Effector memory CD8-positive, alpha-beta T cell (primary cell): ENCODE measurements at places on chromosomes 6 and 20.

GRCh38 chr6:145003145-145003544 lies 718.0 kb downstream of the UTRN start:
- DNase-seq, result no peak

GRCh38 chr6:85126485-85127167 lies 323.3 kb upstream of the NT5E start:
- no peak for DNase-seq

DNA sequence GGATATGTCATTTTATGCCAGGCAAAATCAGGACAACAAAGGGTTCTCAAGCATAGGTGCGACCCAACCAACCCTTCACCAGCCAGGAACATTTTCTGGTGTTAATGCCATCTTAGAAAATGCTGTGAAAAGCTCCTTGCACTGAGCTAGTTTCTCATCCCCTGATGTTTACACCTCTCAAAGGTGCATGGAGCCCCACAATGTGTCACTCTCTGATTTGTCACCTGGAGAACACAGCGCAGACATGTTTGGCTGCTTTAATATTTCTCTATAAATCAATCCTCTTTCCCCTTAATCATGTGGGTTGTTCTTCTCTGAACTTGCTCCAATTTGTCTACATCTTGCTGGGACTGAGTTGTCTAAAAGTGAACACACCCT lies 244.3 kb downstream of the TSHZ2 start:
- DNase-seq, result no peak

DNA sequence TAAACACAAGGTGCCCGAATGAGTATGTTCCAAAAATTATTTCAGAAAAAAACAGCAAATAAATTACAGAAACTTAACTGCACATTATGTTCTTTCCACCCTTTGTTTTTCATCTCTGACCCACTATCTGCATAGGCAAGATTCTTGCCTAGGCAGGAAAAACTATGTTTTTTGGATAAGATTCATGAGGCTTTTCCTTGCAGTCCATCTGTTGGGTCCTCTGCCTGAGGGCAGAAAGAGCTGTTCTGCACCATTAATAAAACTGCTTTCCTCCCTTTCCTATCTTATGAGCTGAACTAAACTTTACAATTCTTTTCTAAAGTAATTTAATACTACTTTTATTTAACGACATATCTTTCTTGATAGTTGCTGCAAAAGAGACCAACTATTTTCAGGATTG lies 21.1 kb downstream of the ENPP1 start:
- DNase-seq, result no peak

DNA sequence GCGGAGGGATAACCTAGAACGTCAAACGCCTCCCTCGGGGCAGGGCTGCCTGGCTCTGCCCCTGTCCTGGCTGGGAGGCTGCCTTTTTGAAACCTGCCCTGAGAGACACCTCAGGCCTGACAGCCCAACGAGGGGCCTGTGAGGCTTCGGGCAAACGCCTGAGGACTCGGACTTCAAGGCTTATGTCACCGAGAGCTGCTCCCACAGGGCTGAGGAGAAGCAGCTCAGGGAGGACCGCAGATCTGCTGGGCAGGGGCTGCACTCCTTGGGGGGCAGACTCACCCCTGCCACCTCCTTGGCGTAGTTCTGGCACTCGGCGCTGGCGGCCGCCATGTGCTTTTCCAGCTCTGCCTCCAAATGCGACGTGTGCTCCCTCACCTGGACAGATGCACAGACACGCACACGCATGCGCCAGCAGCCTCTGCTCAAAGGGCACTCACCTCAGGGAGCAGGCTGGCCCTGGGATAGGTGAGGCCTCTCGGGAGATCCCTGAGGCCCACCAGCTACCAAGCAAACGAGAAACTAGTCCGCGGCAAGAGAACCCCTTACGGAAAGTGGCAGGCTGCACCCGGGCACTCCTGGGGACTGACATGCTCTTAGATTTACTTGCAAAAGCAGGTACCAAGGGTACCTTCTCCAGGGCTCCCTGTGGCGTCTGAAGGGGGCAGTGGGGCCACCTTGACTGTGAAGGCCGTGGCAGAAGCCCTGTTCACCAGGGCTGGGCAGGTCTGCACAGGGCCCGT lies 49.6 kb downstream of the DSTN start:
- no peak for DNase-seq

DNA sequence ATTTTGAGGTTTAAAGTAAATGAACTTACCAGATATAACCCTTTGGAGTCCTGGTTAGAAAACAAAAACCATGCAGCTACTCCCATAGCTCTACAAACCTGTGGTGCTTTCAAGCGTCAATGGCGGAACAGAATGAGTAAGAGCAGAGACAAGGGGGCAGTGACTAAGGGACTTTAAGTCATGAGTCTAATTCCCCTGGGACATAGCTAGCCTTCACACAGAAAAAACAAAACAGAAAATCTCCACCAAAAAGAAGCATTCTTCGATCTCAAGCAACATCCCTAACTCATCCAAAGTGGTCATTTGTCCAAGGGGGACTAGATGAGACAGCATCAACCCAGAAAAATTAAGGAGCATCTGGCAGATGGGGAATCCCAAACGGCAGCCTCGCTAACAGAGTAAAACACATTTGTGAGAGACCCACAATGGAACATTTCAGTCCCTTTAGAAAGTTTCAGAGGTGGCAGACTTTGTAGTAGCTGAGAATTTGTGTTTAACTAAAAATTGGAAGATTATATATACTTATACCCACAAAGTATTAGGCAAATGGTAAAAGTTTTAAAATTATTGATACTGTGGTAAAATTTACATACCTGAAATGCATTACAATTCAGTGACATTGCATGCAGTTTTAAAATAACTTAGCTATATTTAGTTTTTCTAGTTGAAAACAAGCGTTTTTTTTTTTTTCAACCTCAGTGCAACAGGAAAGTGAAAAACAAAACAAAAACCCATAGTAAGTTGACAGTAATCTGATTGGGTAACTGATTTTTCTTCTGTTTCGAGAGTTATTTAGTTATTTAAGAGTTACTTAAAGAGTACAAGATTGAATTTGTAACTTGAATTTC lies 67.5 kb downstream of the KCNQ5 start:
- DNase-seq, result no peak

- DNase-seq, result no peak
Observed at GRCh38 chr20:12762725-12763124, 246.0 kb upstream of the SPTLC3 start.

- no peak for DNase-seq
Observed at GRCh38 chr20:14512839-14513238, 175.4 kb upstream of the FLRT3 start.

DNA sequence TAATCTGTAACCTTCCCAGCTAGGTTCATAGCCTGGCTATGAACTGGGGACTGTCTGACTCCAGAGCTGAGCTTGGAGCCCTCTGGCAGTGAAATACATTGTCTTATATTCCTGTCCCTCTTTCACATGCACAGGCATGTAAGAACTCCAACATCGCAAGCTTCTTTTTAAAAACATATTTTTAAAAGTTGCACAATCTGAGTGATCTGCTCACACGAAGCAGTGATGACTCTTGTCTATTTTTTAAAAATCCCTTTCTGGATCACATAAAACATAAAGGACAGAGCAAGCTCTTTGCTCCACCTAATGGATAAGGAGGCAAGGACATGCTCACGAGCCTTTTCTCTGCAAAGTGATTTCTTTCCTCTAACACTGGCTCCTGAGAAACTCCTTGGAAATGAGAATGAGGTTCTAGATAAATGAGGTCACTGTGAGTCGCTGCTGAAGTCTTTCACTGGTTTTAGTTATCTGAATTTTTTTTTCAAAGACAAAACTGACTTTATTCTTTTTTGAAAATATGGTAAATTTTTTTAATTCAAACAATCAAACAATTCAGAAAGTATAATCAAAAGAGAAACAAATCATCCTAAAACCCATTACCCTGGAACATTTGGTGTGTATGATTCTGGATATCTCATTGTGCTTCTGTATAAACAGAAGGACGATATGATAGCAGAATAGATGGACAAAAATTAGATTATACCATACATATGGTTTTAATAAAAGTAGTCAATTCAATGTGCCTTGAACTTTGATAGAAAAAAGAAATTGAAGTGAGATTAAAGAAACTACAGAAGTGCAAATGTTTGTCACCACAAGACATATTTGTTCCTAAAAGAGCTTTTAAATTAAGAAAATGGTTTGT lies 30.8 kb downstream of the IL20RA start:
- DNase-seq, result no peak

- DNase-seq, result no peak
Observed at GRCh38 chr6:83854766-83855165, 1.6 kb downstream of the RIPPLY2 start.
